ENCODE measurements at places on chromosomes 7 and 10.

DNA sequence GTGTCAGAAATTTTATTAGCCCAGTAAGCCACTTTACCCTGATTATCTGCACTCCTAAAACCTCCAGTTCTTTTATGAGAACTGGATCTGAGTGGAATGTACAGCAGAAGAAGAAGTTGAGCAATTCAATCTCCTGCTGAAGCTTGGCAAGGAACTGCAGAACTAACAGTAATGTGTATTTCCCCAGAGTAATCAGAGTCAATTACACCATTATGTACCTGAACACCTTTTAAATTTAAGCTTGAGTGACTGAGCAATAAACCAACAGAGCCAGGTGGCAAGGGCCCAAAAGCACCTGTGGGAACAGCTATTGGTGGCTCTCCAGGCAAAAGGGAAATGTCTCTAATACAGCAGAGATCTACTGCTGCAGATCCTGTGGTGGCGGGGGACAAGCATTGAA lies 40.1 kb upstream of the AKR1C2 start:
- no peak for DNase-seq

DNA sequence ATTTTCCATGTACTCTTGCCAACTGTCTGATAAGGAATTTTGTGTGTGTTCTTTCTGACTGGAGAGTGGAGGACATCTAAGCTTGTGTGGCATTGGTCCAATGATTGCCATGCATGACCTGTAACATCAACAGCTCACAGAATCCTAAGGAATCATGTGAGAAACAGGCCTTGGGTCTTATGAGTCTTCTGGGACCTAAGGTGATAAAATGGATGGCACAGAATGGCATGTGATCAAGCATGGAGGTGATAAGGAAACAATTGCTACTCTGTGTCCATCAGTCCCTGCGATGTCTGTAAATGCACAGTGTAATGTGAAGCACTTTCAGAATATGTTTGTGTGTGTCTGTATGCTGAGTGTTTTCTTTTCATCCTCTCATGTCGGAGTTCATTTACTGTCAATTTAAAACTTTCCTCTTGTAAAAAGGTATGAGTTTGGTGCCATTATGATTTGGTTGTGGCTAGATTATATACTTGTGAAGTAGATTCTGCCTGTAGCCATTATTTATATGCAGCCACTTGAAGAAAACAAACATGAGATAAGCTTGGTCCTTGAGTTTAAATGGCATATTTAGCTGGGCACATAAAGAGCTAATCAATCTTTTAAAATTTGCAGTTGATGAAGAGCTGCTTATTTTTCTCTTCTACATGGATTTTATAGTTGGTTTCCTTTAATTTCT lies 127.5 kb downstream of the VPS50 start:
- DNase-seq: no peak

GRCh38 chr7:115033917-115034459 lies 112.1 kb downstream of the MDFIC start:
- no peak for DNase-seq

DNA sequence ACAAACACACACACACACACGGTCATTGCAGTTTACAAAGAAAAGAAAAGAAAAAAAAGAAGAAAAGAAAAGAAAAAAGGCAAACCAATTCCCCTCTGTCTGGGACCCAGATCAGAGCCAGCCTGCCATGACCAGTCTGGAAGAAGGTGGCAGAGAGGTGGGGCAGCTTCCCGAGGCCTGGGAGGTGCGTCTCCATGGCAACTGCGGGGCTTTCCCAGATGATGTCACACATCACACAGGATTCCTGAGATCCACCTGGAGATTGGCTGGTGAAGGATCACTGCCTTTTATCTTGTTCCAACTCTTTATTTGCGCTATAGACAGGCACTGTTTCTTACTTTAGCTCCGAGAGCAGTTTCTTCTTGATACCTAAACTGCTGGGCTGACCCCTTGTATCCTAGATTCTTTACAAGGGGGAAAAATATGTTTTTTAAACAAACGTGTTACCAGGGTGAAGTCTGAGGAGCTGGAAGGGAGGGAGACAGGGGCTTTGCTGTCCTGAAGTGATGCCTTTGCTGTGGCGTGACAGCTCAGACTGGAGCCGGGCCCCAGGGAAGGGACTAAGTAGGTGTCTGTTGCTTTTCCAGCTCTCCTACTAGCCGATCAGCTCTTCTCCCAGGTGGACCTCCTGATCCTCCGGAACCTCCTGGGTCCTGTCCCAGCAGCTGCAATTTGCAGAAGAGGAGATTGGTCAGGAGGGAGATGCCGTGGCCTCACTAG lies 298.5 kb downstream of the KLF6 start:
- no peak for DNase-seq

DNA sequence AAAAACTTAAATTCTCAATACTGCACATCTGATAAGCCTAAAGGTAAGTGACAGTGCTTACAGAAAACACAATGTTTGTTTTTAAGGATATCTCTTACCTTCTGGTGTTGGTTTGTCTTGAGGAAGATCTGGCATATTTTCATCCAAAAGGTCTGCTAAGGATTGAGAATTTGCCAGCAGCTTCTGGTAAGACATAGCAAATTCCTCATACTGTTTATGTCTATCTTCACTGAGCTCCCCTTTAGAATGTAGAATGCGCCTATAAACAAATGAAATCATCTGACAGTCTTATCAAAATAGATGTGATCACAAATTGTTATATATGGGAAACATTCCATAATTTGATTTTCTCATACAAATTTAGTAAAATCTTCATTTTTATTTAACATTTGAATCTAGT lies 28.7 kb downstream of the UPF2 start:
- DNase-seq: no peak

- DNase-seq: no peak
Observed at GRCh38 chr7:19834566-19834965, 61.1 kb upstream of the TMEM196 start.

DNA sequence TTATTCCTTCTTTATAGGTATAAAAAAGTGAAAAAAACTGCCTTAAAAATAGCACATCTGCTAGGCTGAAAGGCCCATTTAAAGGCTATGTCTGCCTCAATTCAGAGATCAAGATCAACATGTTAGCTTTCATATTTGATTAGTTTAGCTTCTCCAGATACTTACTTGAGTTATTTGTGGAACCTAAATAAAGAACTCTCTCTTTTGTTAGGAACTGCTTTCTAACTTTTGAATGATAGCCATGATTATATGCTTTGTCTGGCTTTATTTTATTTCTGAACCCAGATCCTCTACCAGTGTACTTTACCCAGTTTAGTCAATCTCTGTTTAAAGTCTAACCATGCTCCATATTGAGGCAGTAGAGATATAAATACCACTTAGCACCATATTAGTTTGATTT lies 515.5 kb upstream of the SEMA3D start:
- DNase-seq: no peak

DNA sequence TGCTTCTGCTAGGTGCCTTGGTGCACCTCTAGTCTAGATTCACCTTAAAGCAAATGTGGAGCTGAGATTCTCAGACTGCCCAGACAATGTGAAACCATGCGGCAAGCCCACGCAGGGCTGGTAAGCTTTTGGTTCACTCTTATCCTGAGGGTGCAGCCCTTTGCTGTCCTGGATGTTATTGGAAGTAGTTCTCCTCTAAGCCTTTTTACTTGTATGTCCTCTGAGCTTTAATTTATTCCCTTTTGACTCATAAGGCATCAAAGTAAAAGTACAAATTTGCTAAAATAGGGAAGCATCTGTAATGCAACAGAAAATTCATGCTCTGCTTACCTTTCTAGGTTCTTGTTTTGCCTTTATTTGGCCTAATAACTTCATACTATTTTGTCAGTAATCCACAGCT lies 186.8 kb downstream of the MACC1 start:
- no peak for DNase-seq

DNA sequence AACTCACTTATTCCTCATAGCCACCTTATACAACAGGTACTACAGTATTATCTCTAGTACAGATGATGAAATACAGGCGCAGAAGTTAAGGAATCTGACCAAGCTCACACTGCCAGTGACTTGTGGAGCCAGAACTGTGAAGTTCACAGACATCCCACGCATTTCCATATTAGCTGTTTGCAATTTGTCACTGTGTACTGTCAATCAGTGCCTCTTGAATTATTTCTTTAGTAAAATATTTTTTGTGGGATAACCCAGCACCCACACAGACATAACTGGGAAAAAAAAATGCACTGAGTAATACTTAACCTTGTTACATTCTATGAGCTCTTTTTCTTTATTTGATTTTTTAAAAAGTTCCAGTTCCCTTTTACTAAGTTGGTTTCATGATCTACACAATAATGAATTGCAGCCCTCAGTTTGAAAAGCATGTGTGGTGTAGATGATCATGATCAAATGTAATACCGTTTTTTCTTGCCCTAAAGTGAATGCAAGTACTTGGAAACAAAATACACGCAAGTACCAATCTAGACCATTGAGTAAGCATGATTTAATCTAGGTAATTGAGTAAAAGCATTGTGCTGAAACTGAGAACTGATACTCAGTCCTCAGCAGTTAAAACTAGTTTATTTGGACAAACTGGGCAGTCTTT lies 14.1 kb downstream of the CUL1 start:
- no peak for DNase-seq

DNA sequence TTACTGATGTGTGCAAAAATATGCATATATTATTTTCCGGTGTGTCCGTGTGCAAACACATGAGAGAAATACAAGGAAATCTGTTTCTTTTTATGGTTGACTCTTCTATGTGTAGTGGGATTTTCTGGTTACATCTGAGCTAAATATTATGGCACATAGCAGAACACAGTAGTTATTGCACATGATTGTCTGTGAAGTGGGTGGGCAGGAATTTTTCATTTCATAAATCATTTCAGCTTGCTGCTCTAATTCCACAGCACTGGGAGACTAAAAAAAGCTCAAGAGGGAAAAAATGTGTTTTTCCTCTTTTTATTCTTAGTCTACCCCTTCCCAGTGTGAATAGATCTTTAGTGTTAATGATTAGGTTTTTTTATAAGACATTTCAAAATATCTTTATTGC lies 197.9 kb downstream of the MBL2 start:
- DNase-seq: no peak

DNA sequence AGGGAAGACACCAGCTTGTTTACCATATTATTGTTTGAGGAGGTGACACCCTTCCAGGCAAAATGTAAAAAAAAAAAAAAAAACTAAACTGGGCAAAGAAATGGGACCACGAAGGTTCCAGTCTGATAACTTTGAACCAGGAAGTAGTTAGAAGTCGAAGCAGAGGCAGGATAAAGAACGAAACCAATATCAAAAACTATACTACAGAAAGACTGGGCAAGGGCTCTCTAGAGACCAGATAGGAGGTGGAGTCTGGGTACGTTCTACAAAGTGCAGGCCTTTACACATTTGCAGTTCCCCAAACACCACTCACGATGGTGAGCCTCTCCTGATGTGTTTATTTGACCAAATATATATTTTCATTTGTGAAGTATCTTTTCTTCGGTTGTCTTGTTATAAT lies 125.7 kb upstream of the CDK1 start:
- no peak for DNase-seq

DNA sequence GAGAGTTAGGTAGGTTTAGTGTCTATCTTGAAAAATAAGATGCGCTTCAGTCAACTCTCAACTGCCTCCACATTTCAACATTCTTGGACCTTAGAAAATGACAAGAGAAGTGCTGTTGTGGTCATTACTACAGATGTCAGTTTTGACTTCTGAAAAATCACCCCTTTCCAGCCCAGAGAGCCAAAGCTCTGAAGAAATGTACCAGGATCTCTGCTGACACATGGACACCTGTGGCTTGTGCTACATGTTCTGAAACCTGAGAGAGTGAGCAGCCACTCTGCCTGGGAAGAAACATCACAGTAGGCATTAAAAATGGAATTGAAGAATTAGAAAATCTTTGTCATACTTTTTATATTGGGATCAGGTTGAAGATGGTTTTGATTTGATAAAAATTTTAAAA lies 35.9 kb upstream of the FEZF1 start:
- DNase-seq: no peak

GRCh38 chr10:34373211-34373610 lies 441.9 kb downstream of the PARD3 start:
- no peak for DNase-seq

GRCh38 chr7:76185187-76185896 lies 16.4 kb upstream of the SRRM3 start:
- DNase-seq: no peak
